Mammary epithelial cell (primary cell): ENCODE measurements at places on chromosomes 1 and 21. TPM values are rescaled to one million over a fixed set of nuclear protein-coding genes. Genes with fewer than 3 reads are reported as not detected.

GRCh38 chr1:219188331-219188803 lies 14.7 kb downstream of the LYPLAL1 start:
- DNase-seq, result no peak

DNA sequence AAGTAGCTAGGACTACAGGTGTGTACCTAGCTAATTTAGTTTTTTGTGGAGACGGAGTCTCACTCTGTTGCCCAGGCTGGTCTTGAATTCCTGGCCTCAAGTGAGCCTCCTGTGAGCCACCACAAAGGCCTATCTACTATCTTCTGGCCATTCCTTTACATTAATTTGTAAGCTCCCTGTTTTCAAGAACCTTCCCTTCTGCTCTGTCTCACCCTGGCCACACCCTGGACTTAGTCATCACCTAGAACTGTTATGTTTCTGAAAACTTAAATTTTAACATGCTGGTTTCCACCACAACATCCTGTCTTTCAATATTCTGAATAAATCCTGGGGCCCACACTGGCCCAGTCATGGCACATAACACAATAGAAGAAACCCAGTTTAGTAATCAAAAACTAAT lies 4.9 kb upstream of the B4GALT3 start:
- peak; percentile 87 for DNase-seq

- DNase-seq, result no peak
Measured at GRCh38 chr1:80533775-80534334, 1266.9 kb upstream of the ADGRL2 start.

DNA sequence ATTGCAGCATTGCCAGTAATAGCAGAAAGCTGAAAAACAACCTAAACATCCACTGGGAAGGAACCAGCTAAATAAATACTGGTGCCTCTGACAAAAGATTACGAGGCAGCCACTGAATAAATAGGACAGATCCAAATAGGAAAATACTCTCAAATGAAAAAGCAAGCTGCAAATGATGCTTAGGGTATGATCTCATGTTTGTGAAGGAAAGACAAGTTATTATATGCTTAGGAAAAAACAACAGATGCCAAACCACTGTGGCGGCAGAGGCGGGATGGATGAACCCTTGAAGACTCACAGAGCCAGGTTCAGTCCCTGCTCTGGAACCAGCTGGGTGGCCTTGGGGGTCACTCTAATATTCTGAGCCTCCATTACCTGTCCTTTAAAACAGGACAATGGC lies 41.6 kb downstream of the MATN1 start:
- no peak for DNase-seq

GRCh38 chr1:164824542-164824941 lies 265.6 kb downstream of the PBX1 start:
- DNase-seq, result no peak

DNA sequence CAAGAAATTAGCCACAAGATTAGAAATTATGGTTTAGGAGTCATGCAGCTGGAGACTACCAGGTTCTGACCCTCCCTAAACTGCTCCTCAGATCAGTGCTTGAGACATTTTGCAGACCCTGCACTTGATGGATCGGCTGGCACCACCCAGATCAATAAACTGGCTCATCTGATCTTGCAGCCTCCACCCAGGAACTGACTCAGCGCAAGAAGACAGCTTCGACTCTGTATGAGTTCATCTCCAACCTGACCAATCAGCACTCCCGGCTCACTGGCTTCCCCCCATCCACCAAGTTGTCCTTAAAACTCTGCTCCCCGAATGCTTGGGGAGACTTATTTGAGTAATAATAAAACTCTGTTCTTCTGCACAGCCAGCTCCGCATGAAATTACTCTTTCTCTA lies 40.0 kb downstream of the L1TD1 start:
- DNase-seq, result no peak

DNA sequence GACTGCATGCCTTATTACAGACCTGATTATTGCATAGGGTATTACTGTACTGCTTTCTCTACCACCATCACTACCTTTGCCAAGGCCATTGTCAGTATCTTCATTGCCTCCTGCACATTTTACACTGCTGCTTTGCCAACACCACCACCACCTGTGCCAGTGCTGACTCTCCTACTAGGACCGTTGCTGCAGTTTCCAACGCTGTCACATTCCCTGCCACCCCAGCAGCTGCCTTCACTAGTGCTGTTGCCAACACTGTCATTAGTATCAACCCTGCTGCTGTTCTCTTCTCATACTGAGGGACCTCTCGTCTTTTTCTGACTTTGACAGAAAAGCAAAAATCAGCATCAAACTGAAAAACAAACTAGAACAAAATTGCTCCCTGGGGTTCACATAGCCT lies 394.9 kb upstream of the B3GALT2 start:
- DNase-seq, result no peak

- DNase-seq, result peak; percentile 77
Measured at GRCh38 chr1:218347723-218348627, 2.8 kb downstream of the TGFB2 start.

GRCh38 chr1:206923009-206923960 lies 1.5 kb upstream of the FCMR start:
- no peak for DNase-seq

DNA sequence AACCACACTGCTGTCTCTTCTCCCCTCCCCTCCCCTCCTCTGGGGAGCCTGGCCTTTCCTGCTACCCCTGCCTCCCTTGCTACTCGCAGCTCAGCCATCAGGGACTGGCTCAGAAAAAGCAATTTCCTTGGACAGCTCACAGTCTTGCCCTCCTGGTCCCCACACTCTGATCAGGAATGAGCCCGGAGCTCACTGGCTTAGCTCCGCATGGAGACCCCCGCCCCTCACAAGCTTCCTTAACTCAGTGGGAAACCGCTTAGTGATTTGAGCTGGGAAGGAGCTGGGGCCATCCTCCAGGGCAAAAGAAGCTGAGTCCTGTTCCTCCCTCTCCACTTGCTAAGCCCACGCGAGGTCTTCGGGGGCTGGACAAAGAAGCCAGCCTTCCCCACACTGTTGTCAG lies 70.3 kb upstream of the ACTL8 start:
- DNase-seq, result no peak

- DNase-seq, result no peak
Measured at GRCh38 chr1:3600354-3600753, 11.0 kb downstream of the MEGF6 start.

- DNase-seq, result no peak
Measured at GRCh38 chr1:46623743-46624644, 7.4 kb upstream of the MOB3C start.

DNA sequence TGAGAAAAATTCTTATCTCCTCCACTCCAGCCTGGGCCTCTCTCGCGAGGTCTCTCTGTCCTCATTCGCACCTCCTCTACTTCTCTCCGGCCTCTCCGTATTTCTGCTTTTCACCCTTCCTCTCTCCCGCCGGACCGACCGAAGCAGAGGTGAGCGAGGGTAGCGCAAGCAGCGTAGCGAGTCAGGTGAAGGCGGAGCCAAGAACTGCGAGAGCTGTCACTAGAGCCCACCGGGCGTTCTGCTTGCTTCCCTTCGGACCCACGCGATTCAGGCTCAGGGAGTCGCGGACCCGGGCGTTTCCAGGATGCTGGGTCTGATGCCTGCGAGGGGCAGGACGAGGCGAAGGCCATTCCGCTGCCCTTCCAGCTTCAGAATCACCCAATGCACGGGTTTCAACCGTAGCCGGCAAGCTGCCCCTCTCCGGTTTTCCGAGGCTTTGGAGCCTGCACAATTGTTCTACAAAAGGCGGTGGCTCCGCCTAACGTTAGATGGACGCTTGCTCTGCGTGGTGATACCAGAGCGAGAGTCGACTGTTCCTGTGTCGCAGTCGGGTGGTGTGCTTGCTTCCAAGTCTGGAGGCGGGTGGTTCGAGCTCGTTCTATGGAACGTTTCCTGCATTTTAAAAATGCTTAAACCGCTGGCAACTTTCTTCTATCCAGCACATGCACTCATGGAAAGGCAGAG lies 310.2 kb downstream of the FAM72C start:
- DNase-seq, result no peak

GRCh38 chr1:89866568-89866967 lies 45.7 kb downstream of the LRRC8D start:
- DNase-seq, result no peak

DNA sequence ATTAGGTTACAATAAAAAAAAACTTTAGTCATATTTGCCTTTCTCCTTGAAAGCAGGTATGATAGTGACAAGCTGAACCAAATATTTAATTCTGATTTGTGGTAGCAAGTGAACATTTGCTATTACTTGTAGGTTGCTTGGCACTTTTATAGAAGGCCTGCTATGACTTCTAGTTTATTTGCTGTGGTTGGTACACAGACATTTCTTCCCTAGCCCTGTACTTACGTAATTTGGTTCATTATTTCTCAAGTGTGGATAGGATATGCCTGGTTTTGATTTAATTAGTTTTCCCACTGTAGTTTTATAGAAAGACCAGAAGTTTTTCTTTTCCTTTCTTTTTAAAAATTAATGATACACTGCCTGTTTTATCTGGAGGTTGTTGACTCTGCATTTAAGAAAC lies 55.9 kb downstream of the PPP2R5A start:
- no peak for DNase-seq

GRCh38 chr1:27176323-27176722 lies 21.4 kb upstream of the SLC9A1 start:
- no peak for DNase-seq

GRCh38 chr1:17550729-17551584 lies 11.5 kb downstream of the ARHGEF10L start:
- peak; percentile 45 for DNase-seq

DNA sequence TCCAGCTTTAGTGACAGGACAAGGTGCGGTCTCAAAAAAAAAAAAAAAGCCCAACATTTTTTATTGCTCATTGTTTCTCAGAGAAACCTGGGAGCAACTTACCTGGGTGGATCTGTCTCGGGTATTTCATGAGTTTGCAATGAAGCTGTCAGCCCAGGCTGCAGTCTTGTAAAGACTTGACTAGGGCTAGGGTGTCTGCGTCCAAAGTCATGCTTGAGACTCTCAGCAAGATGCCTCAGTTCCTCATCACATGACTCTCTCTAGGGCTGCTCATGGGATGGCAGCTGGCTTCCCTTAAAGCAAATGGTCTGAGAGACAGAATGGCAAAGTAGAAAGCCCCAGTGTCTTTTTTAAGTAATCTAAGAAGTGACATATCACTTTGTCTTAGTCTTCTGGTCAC lies 8.1 kb downstream of the GABPA start:
- peak; percentile 54 for DNase-seq

DNA sequence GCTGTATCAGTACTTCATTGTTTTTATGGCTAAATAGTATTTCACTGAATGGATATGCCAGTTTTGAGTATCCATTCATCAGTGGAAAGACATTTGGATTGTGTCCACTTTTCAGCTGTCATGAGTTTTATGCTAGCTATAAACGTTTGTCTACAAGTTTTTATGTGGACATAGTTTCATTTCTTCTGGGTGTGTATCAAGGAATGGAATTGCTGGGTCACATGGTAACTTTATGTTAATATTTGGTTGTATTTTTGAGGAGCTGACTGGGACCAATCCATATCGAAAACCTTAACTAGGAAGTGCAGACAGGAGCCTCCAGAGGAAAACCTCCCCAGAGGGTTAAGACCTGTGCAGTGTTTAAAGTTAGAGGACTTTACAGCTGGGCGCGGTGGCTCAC lies 31.8 kb upstream of the DISC1 start:
- DNase-seq, result no peak

DNA sequence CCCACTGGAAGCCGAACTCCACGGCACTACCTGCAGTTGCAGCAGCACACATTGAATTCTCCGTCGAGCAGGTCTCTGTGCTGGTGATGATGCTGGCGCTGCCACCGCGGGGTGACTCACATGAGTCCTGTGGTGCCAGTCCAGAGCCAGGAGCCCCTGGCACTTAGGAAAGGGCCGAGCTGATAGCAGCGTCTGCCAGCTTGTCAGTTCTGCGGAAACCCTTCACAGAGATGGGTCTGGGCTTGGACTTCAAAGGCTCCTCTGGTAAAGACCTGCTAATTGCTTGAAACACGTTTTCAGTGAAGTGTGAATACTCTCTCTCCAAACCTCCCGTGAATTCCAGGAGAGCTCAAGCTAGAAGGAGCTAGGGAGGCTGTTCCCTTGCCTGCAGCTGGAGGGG lies 92.2 kb downstream of the GRIK3 start:
- DNase-seq, result no peak

DNA sequence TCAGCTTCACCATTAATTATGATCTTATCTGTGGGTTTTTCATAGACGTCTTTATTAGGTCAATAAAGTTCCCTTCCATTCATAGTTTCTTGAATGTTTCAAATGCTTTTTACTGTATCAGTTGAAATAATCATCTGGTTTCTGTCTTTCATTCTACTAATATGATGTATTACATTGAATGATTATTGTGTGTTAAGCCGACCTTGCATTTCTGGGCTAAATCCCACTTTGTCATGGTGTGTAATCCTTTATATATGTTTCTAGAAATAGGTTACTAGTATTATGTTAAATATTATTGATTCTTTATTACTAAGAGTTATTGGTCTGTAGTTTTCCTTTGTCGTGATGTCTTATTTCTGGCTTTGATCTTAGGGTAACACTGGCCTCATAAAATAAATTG lies 134.9 kb downstream of the FASLG start:
- no peak for DNase-seq

DNA sequence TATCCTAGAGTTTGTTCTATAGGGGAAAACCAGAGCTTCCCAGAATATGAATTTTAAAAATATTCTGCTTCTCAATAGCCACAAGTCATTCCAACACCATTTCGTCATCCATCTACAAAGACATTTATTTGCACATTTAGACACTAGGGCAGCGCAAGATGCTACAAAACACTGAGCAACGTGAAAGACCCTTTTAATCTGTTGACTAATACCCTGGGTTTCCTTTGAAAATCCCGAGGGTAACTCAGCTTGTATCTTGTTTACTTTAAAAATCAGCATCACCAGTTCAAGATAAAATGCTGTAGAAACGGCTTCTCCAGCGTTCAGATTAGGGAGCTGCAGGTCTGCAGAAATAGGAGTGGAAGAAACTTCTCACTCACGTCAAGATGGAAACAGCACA lies 13.5 kb downstream of the PDPN start:
- DNase-seq, result no peak

- no peak for DNase-seq
Measured at GRCh38 chr1:203513585-203514031, 19.7 kb downstream of the OPTC start.

- no peak for DNase-seq
Measured at GRCh38 chr1:26788515-26788785, 700 bp downstream of the PIGV start.

DNA sequence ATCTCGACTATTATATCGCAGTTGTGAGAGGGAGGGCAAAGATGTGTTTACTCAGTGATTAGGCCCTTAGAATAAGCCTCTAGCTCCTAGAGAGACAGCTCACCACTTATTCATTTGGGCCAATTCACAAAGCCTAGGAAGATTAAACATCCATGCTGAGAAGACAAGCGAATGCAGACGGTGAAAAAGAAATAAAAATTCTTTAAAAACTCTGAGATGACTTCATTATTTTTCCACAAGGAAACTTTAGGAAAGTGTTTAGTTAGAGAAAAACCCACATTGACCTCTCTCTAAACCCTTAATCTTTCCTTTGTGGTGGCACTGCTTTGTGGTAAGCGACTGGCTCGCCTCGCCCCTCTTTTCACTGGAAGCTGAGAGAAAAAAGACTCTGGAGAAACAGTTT lies 146.8 kb upstream of the DMRTA2 start:
- no peak for DNase-seq

Gene GBP7
- total RNA-seq, result not detected

Gene TNFAIP8L2
- not detected for total RNA-seq

Gene TMEM240
- total RNA-seq, result 1.1 and 2.2 TPM in 2 replicates

Gene FALEC
- not detected in 2 replicates for total RNA-seq

Gene RBP7
- not detected in 2 replicates for total RNA-seq

Gene CSMD2
- total RNA-seq, result not detected in 2 replicates

Gene SLC9C2
- not detected for total RNA-seq

Gene NBPF3
- total RNA-seq, result 12.6 and 14.6 TPM in 2 replicates

Gene GREM2
- under 0.01 TPM for total RNA-seq

Gene INSRR
- not detected in 2 replicates for total RNA-seq

Gene PGLYRP3
- not detected for total RNA-seq
